ENCODE measurements at places on chromosomes 5 and 9. TPM values are rescaled to one million over a fixed set of nuclear protein-coding genes. Genes with fewer than 3 reads are reported as not detected.

AQP7 gene
- 8.5 TPM for total RNA-seq

CNTLN gene
- 9.2 TPM for total RNA-seq

ANKRD34B gene
- not detected for total RNA-seq

PITX1 gene
- total RNA-seq: 64.9 TPM

F2RL1 gene
- 210 TPM for total RNA-seq

PAM gene
- 158 TPM for total RNA-seq

HAND1 gene
- total RNA-seq: 35.6 TPM

C1QTNF3 gene
- 7.4 TPM for total RNA-seq

PRR16 gene
- total RNA-seq: 17.3 TPM

SLIT3 gene
- 43.8 TPM for total RNA-seq

BHMT gene
- 14.1 TPM for total RNA-seq

Data from hepatocyte (in vitro differentiated cells).